Mesenchymal stem cell (in vitro differentiated cells and primary cell): ENCODE measurements at places on chromosomes 13 and 19.

- DNase-seq: peak; percentile 47
Observed at GRCh38 chr13:45833663-45834375, 17.7 kb downstream of the SIAH3 start.

GRCh38 chr19:8046569-8047165, 5.9 kb upstream of the CCL25 start:
- DNase-seq: no peak

- DNase-seq: no peak
Observed at GRCh38 chr19:42495663-42496062, 32.6 kb downstream of the CEACAM1 start.

GRCh38 chr19:48740164-48740972, at the start of gene RASIP1:
TSS of gene RASIP1 (minus strand) at chr19:48740610. CDS start at chr19:48740282, 328 bp downstream.
- DNase-seq: no peak

DNA sequence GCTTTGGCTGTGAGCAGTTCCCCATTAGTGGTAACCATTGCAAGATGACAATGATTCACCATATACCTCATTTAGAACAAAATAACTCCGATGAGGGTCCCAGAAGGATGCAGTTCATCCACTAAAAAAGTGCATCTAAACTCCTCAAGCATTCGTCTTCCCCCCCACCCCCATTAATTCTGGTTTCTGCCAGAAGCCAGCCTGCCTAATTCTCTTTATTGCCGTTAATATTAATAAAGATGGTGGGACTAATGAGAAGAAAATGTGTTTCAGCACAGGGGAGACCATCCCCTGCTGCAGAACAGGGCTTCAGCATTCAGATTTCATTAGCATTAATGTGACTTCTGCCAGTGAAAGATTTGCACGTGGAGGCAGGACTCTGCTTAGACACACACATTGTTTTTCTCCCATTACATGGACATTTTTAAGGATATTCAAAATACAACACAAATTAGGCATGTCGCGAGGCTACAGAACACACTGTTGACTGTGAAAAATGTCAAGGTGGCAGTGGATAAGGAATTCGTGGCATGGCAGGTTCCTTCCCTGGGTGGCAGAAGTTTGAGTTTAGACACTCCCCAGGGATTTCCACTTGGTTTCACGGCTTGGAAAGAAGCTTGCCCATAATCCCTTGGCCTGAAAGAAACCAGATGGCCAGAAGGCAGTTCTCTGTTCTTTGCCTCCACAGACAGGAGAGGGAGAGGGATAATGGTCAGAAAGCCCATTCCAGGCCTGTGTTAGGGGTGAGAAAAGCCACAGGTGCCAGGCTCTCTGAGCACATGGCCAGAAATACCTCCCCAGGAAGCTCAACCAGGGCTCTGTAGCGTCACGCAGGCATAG, 236.5 kb downstream of the FOXO1 start:
- no peak for DNase-seq

DNA sequence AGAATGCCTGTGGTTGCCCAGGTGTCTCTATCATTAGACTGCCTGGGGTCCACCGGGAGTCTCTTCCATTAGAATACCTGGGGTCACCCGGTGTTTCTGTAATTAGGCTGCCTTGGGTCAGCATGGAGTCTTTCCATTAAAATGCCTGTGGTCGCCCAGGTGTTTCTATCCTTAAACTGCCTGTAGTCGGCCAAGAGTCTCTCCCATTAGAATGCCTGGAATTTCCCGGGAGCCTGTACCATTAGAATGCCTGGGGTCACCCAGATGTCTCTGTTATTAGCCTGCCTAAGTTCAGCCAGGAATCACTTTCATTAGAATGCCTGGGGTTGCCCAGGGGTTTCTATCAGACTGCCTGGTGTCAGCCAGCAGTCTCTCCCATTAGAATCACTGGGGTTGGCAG, 1492.8 kb downstream of the UQCRFS1 start:
- no peak for DNase-seq

- DNase-seq: no peak
Observed at GRCh38 chr13:48437371-48437770, 24.5 kb upstream of the LPAR6 start.

- no peak for DNase-seq
Observed at GRCh38 chr13:51532736-51533197, 51.5 kb upstream of the WDFY2 start.

GRCh38 chr13:40981949-40982348, 37.2 kb downstream of the ELF1 start:
- DNase-seq: no peak

DNA sequence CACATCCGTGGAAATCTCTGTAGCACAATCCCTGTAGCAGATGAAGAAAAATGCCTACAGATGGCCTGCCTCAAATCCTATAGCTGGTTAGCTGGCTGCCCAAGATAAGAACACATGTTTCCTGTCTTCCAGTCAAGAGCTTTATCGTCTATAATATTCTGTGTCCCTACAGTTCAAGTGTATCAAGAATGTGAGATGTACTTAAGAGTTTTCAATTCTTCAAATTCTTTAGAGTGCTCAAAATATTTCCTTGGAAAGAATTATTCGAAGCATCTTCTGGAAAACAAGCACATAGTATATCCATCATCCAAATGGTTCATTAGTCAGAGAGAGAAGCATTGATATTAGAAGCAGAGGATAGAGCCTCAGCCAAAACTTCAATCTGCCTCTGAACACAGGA, 239.8 kb downstream of the COG6 start:
- no peak for DNase-seq

GRCh38 chr19:18312092-18312534, 10.8 kb downstream of the LSM4 start:
- no peak for DNase-seq

DNA sequence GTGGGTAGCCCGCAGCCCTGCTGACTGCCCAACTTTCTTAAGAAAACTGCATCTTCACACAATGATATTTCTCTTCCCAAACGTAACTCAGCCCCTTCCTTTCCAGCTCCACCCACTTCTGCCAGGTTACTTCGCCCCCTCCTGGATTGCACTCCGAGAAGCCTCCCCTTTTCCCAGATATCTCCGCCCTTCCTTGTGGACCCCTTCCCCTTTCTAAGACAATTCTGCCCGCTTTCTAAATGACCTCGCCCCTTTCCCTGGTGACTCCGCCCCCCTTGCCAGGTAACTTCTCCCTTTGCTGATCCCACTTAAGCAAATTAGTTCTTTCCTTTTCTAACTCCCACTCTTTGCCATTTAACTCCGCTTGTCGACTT, 2.6 kb downstream of the VSIG10L start:
- no peak for DNase-seq

DNA sequence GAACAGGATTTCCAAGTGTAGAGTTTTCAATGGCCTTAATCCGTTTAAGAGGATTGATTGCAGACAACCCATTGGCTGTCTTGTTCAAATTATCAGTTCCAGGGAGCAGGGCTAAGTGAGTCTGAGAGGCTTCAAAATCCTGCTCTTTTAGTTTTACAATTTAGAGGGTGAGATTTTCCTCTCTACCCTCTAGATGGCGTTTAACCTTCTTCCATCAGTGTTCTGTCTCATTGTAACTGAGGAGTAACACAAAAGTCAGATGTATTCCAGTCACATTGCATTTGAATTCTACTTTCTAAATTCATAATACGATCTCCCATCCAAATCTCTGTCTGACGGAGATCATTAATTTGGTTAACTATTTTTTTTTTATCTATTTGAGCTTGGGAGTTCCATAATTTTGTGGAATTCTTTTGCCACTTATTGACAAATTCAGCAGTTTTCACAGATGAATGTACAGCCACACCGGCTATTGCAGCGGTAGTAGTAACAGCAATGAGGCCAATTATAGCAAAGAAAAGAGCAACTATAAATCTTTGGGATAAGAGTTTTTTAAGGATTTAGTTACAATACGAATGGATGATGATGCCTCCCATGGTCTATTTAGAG, 7.8 kb upstream of the C19orf84 start:
- peak; percentile 33 for DNase-seq

- no peak for DNase-seq
Observed at GRCh38 chr13:62846302-62846701, 1430.7 kb upstream of the PCDH20 start.

GRCh38 chr19:37466798-37467607, at the start of gene ZNF569:
TSS of gene ZNF569 (minus strand) at chr19:37467444. CDS start at chr19:37444921, 22,523 bp downstream.
- DNase-seq: peak; percentile 93

DNA sequence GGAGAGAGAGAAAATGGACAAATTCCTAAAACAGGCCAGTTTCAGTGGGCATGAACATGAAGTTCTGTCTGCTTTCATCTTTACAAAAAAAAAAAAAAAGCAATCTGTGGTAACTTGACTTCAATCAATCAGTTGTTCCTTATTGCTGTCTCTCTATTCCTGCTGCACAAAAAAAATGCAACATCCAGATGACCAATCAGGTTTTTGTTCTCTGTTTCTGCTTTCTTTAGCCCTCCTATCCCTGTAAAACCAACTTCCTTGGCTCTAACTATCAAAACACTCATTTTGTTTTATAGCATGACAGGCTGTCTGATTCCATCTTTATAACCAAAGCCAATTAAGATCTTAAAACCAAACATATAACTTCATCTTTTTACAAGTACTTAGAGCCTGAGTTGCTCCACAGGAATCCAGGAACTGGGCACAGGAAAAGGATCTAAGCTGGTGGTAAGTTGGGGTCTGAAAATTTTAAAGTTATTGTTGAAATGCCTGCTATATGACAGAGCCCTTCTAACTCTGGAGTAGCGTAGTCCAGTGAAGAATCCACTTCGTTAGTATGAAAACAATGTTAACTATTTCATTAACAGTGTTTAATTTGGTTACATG, at the start of gene FPR3:
TSS of gene FPR3 (plus strand) at position 273 of the 606 bp plus-strand sequence. CDS start 28,592 bp downstream, outside the sequence.
- no peak for DNase-seq

DNA sequence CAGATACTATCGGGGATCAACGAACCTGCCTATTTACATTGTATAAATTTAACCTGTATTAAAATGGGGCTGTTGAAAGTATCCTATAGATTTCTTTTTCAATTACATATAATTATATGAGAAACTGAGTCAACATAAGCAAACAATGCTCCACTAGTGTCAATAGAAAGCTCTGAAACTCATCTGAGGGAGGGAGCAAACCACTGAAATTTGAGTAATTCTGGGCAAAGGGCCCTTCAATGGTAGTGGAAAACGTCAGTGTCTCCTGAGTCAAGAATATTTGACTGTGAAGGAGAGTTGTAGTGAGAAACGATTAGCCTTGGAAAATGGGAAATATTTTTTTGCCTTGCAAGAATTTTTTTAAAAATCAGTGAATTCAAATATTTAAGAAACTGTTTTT, 17.6 kb upstream of the VN1R4 start:
- DNase-seq: no peak

- no peak for DNase-seq
Observed at GRCh38 chr19:14470031-14470876, 4.9 kb downstream of the PTGER1 start.

DNA sequence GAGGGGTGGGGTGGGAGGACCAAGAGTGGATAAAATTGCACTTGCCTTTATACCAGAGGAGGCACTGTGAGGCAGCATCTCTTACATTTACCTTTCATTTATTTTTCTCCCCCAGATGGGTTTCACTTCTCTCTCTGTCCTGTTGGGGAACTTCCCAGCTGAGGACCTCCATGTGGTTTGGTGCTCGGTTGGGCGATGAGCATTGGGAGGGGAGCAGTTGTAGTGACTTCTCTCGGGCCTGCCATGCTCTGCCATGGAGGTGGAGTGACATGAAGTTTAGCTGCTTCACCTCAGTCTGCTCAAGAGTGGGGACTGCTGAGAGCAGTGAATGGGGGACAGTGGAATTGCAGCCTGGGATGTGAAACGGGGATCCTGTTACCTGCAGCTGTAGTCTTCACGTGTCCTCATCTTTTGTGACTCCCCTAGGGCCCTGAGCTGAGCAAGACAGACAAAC, 23.1 kb upstream of the CXCL17 start:
- DNase-seq: no peak

DNA sequence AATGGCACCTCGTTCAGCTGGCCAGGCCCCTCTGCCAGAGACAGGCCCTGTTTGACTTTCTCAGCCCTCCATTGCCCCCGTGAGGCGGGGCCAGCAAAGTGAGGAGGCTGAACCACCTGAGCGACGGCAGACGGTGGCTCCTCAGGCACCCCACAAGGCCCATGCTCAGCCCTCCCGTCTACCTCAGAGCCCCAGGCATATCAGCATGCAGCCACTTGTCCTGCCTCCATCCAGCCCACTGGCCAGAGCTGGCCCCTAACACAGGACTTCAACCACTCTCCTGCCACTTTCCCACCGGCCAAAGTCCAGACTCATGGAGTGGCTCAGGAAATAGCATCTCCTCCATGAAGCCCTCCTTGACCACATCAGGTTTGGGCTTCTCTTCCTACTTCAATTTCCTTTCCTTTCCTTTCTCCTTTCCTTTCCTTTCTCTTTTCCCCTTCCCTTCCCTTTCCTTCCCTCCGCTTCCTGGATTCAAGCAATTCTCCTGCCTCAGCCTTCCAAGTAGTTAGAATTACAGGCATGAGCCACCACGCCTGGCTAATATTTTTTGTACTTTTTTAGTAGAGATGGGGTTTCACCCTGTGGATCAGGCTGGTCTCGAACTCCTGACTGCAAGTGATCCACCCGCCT, 9.3 kb downstream of the SLC7A10 start:
- no peak for DNase-seq

- no peak for DNase-seq
Observed at GRCh38 chr13:26112843-26113242, 61.0 kb upstream of the SHISA2 start.

DNA sequence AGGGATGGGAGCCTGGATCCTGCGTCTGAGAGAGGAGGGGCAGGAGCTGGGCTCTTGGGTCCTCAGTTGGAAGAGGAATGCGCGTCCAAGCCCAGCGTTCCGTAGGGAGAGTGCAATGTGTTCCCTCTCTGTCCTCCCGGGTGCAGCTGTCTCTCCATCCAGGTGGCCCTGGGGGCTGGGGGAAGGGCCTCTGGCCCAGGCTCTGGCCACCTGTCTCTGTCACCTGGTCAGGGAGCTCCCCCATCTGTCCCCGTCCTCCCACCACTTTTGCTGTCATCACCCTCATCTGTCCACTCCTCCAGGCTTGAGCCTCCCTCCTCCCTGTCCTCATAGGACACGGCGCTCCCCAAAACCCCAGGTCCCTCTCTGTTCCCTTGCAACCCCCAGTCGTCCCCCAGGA, 3.7 kb upstream of the SBK2 start:
- DNase-seq: no peak

DNA sequence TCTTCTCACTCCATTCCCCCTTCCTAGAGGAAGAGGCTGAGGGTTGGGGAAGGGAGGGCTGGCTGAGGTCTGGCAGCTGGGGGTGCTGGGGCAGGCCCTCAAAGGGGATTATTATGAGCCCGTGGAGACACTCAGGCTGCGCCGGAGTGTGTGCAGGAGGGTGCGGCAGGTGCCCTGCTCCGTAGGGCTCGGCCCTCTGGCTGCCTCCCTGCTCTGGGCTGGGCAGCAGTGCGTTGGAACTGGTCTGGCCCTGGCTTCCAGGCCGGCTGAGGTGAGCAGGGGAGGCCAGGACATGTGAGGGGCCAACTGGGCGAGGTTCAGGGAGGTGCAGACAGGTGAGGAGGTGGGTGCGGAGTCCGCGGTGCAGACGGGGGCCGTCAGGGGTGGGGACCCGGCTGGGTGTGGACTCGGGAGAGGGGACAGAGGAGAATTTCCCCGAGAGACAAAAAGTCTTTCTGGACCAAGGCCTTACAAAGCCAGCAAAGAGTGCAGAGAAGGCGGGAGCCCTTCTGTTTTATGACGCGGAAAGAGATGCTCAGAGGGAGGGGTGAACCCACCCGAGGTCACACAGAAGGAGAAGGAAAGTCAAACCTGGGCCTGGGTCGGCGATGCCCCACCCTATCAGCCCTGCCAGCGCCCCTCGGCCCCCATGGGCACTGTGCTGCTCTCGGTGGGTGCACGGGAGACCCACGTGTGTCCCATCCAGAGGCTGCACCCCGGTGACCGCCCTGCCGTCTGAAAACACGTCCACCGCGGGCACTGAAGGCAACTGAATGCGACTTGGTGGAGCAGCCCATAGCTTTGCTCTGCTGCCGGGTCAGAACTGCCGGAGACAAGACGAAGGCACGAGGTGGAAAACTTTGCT, 31.0 kb downstream of the PIP5K1C start:
- DNase-seq: no peak
